Hematopoietic multipotent progenitor cell treated with erythropoietin and hydrocortisone succinate and interleukin-3 and kit ligand, for 15 days (in vitro differentiated cells): ENCODE measurements at places on chromosomes 7 and 10.

GRCh38 chr10:76114581-76115001 lies 683.2 kb downstream of the LRMDA start:
- DNase-seq = no peak

DNA sequence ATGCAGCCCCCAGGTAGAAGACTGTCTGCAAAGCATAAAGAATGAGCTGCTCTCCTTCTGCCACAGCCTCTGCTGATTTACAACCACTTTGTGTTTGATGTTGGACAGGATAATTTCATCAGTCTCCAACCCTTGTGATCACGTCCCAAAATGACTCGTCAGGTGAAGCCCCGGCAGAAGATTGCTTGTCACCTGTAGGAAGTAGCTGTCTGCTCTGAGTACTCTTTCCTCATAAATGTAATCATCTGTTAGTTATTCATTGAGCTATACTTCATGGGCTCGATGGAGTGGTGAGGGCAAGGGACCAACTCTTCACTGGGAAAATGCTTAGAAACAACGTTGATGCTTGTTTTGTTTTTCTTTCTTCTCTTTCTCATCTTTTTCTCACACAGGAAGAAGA lies 290.9 kb upstream of the SP8 start:
- DNase-seq = no peak

DNA sequence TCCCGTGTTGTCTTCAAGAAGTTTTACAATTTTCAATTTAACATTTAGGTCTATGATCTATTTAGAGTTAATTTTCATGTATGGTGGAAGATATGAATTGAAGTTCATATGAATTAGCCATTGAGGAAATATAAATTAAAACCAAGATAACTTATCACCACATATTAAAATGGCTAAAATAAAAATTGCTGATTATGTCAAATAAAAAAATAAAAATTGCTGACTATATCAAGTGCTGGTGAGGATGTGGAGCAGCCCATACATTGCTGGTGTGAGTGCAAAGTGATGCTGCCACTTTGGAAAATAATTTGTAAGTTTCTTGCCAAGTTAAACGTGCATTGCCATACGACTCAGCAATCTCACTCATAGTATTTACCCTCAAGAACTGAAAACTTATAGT lies 44.6 kb upstream of the AHR start:
- no peak for DNase-seq

GRCh38 chr7:30851651-30852307 lies 59.9 kb upstream of the AQP1 start:
- DNase-seq = no peak

DNA sequence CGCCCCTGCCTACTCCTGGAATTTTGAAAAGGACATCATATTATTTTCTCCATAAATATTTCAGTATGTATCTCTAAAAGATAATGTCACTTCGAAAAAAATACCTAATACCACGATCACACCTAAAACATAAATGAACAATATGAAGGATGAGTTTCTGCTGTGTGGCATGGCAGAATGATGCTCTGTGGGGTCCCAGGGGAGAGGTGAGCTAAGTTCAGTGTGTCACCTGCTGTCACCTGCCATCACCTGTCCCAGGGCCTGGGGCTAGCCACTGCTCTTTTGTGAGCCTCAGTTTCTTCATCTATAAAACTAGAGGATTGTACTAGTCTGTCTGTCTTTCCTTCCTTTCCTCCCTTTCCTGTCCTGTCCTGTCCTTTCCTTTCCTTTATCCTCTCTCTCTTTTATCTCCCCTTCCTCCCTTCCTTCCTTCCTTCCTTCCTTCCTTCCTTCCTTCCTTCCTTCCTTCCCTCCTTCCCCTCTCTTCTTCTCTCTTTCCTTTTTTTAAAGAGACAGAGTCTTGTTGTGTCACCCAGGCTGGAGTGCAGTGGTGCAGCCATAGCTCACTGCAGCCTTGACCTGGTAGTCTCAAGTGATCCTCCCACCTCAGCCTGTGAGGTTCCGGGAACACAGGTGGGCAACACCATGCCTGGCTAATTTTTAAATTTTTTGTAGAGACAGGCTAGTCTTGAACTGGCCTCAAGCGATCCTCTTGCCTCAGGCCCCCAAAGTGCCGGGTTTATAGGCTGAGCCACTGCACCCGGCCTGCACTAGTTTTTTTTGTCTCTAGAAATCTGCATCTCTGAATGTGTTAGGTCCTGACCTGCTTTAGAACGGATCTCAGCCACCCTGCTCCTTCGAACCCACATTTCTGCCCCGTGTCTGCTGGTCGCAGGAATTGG lies 43.1 kb downstream of the CUX1 start:
- DNase-seq = no peak

- no peak for DNase-seq
Measured at GRCh38 chr10:44960088-44960460, 472 bp downstream of the RASSF4 start.

DNA sequence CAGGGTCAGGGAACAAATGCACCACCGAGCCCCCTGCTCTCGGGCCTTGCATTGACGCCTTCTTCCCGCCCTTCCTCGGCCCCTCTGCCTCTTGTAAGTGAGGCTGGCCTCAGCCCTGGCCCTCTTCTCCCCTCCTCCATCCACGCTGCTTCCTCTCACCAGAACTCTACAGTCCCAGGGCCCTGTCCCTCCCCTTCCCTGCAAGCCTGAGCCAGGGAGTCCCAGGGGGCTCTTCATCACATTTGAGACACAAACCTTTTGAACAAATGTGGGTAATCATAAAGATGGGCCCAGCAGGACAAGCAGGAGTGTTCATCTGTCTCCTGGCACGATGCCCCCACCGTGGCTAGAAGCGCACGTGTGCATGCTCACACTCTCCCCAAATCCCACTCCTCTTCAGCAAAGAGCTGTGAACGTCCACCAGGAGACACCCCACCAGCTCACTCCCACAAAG lies 57.7 kb downstream of the SLIT1 start:
- no peak for DNase-seq

GRCh38 chr10:61904733-61905725 lies 3.5 kb downstream of the ARID5B start:
- no peak for DNase-seq
